ENCODE measurements at places on chromosomes 5 and 9. TPM values are rescaled to one million over a fixed set of nuclear protein-coding genes. Genes with fewer than 3 reads are reported as not detected.
A peak's percentile ranks its signal among the peaks of the same experiment; 100 is the strongest.

DNA sequence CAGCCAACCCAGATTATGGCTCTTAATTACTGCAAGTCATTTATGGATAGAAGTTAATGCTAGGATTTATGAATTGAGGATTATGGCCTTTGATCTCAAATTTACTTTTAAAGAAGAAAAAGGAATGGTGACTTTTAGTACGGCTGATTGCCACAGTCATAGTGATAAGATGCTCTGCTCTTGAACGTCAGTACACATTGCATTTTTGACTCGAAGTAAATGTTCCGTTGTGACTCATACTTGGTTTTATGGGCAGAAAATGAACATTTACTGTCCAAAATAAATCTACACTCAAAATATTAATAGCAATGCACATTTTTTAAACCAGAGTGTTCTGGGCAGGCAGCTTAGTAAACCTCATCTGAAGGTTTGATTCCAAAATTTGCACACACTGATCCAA is 830 bp downstream of the ADAMTSL1 start:
- H3K4me3 ChIP-seq: peak overlapping the region; percentile 31
- H3K36me3 ChIP-seq: no peaks in the 10 kb centered on the region
- no peak overlapping the region for H3K27ac ChIP-seq
- peaks cover 39% of the 10 kb centered on the region for H3K4me1 ChIP-seq
- H3K27me3 ChIP-seq: no peaks in the 10 kb centered on the region

LCN15 gene
- 0.77 TPM for total RNA-seq

DNA sequence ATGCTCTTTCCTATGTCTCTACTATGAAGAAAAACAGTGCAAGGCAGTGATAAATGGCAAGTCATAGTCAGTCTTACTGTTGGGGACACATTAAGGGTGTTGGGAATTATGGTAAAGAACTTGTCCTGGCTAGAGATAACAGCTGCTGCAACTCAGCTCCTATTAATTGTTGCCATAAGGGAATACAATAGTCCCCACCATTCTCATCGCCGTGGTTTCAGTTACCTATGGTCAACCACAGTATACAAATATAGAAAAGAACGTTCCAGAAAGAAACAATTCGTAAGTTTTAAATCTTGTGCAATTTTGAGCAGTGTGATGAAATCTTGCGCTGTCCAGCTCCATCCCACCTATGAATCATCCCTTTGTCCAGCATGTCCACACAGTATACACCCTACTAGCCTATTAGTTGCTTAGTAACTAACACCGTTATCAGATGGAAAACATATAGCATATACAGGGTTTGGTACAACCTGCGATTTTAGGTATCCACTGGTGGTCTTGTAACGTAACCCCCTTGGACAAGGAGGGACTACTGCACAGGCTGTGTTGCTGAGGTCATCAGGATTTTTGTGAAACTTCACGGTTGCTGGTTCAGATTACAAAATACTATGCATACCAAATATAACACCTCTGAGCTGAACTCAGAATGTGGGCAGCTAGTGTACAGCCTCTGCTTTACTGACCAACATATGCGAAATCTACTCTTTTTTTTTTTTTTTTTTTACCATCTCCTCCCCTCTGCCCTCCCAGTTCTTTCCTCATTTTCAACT is 53.5 kb downstream of the ZFR start:
- DNase-seq: peak; percentile 95
- no peak overlapping the region for H3K27ac ChIP-seq

DNA sequence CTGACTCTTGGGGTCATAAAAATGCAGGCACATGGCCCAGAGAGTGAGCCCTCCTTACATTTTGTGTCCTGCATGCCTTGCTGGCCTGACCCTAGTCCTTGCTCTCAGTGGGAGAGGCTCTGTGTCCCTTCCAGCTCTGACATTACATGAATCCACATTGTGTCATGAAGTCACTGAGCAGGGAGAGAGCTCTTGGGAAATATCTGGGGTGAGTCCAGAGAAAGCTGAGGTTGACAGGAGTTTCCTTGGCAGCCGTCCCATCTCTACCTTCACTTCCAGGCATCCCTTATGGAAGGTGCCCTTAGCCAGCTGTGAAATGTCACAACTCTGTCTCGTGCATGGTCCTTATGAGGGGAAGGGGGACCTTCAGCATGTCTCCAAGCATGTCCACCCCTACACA is 41.0 kb downstream of the FAT2 start:
- H3K27me3 ChIP-seq: no peaks in the 10 kb centered on the region
- no peak overlapping the region for H3K4me3 ChIP-seq
- no peak overlapping the region for H3K27ac ChIP-seq
- no peaks in the 10 kb centered on the region for H3K36me3 ChIP-seq
- no peak for DNase-seq
- no peaks in the 10 kb centered on the region for H3K4me1 ChIP-seq

PKD2L2 gene
- not detected for total RNA-seq

- no peak overlapping the region for H3K27ac ChIP-seq
- no peaks in the 10 kb centered on the region for H3K27me3 ChIP-seq
- DNase-seq: no peak
- H3K36me3 ChIP-seq: no peaks in the 10 kb centered on the region
- no peaks in the 10 kb centered on the region for H3K4me1 ChIP-seq
- no peak overlapping the region for H3K4me3 ChIP-seq
These were observed 34.8 kb upstream of the IFNK start for GRCh38 chr9:27489087-27489876.

- no peak overlapping the region for H3K4me3 ChIP-seq
- H3K27me3 ChIP-seq: no peaks in the 10 kb centered on the region
- peaks cover 31% of the 10 kb centered on the region for H3K4me1 ChIP-seq
- H3K36me3 ChIP-seq: no peaks in the 10 kb centered on the region
- no peak overlapping the region for H3K27ac ChIP-seq
These were observed 43.9 kb downstream of the RAPGEF1 start for GRCh38 chr9:131695836-131696460.

DNA sequence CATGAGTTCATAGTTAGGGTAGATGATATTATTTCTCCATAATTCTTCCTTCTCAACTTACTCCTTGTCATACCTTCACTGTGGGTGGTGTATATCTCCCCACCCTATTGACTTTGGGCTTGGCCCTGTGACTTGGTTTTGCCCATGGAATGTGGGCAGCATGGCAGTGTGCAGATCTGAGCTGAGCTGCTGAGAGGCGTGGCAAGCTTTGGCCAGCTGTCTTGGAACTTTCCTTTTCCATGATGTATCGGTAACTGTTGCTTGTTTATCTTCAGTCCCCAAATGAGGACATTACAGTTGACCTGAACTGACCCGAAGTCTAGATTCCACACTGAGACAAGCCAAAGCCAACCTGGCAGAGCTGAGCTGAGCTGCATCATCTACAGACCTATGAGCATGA is 70.4 kb downstream of the RALGPS1 start:
- H3K4me1 ChIP-seq: no peaks in the 10 kb centered on the region
- no peaks in the 10 kb centered on the region for H3K36me3 ChIP-seq
- H3K27me3 ChIP-seq: no peaks in the 10 kb centered on the region
- no peak overlapping the region for H3K27ac ChIP-seq
- no peak overlapping the region for H3K4me3 ChIP-seq

- DNase-seq: no peak
- no peak overlapping the region for H3K4me3 ChIP-seq
- H3K27ac ChIP-seq: peak overlapping the region; percentile 29
- no peaks in the 10 kb centered on the region for H3K27me3 ChIP-seq
These were observed 9.4 kb downstream of the TMED7 start for GRCh38 chr5:115616472-115616871.

GRCh38 chr5:174720612-174721529 is 3.5 kb upstream of the MSX2 start:
- H3K4me1 ChIP-seq: peaks cover 60% of the 10 kb centered on the region
- no peaks in the 10 kb centered on the region for H3K36me3 ChIP-seq
- peaks cover 10% of the 10 kb centered on the region for H3K27me3 ChIP-seq

DNA sequence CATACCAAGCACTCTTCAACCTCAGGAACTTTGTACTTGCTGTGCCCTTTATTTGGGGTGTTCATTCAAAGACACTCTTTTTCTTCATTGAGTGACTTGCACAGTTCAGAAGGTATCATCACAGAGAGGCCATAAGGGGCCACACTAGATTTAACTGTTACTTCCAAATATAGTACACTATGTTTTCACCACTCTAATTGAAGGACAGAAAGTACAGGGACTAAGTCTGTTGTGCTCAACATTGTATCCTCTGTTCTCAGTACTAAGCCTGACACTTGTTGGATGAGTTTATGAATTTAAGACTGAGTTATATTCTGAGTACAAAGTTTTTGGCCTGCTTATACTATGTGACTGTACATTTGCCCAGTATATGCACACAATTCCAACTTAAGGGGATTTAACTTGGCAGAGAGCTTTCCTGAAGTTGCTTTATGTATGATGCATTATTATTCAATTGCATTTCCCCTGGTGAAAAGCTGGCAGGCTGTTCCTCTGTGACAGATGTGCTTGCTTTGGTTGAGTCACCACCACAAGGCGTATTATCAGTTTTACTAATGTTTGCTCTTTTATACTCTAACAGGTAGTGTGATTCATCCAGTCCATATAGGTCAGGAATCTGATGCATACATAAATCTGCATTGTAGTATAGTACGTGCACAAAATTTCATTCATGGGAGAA is 714.8 kb downstream of the TLR4 start:
- peaks cover 5% of the 10 kb centered on the region for H3K4me1 ChIP-seq
- H3K27me3 ChIP-seq: no peaks in the 10 kb centered on the region
- no peak overlapping the region for H3K4me3 ChIP-seq

SETD9 gene
- total RNA-seq: 7.9 TPM

DNA sequence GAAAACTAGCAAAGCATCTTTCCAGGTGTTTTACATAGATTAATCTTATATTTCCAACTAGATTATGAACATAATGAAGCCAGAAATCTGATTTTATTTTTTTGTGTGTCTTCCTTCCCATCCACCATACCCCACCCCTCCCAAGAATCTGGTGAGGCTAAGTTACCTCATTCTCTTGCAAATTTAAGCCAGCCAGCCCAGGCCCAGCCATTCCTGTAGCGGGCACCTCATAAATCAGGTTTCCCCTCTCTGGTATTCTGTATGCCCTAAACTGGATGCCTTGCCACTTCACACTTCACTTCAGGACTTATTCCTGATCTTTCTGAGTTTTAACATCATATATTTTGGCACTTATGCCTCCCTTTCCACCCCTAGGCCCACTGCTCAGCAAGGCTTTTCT is 21.8 kb downstream of the C9 start:
- no peak overlapping the region for H3K4me3 ChIP-seq
- H3K4me1 ChIP-seq: no peaks in the 10 kb centered on the region
- DNase-seq: no peak
- H3K27me3 ChIP-seq: no peaks in the 10 kb centered on the region
- H3K36me3 ChIP-seq: no peaks in the 10 kb centered on the region

DNA sequence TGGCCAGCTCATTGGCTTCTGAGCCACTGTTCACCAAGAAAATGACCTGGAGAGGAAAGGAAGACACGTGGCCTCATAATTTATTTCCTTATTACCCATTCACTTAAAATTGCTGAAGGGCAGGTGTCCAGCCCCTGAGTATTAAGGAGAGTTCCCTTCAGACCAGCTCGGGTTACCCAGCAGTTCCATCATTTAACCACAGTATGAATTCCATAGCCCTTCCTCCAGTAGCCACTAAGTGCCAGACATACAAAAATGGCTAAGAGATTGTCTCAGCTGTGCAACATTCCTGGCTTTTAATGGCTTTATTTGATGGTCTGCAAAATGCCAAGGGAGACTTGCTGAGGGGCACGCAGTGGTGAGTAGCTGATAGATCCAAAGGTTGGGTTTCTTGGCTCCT is 12.5 kb downstream of the AGXT2 start:
- H3K4me1 ChIP-seq: peaks cover 8% of the 10 kb centered on the region
- H3K27ac ChIP-seq: no peak overlapping the region
- H3K4me3 ChIP-seq: no peak overlapping the region

CARTPT gene
- total RNA-seq: not detected

DAPK1 gene
- total RNA-seq: 24.6 TPM

DNA sequence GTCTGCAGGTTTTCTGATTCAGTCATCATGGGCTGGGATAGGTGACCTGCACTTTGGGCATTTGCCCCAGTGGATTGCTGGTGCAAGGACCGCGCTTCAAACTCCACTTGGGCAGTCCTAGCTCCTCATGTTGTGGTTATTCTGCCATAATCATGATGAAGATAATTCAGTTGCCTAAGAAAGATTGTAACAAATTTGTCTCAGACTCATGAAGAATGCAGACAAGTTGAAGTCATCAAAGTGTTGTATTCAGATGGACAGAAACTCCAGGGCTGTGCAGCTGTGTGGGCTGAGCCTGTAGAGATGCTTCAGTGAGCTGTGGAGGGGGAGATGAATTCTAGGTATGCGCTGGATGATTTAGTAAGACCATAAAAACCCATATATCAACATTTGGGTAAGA is 38.5 kb downstream of the TARS1 start:
- no peaks in the 10 kb centered on the region for H3K27me3 ChIP-seq
- no peak overlapping the region for H3K4me3 ChIP-seq
- H3K27ac ChIP-seq: no peak overlapping the region
- peaks cover 8% of the 10 kb centered on the region for H3K36me3 ChIP-seq
- H3K4me1 ChIP-seq: no peaks in the 10 kb centered on the region
- DNase-seq: no peak

- no peaks in the 10 kb centered on the region for H3K36me3 ChIP-seq
- no peak for DNase-seq
- no peak overlapping the region for H3K4me3 ChIP-seq
- no peaks in the 10 kb centered on the region for H3K4me1 ChIP-seq
These were observed 3.8 kb downstream of the DMRT2 start for GRCh38 chr9:1053986-1054425.

OTP gene
- total RNA-seq: not detected

GRCh38 chr5:35320029-35320428 is 89.7 kb upstream of the PRLR start:
- no peak overlapping the region for H3K27ac ChIP-seq
- DNase-seq: no peak
- no peaks in the 10 kb centered on the region for H3K27me3 ChIP-seq

F2RL1 gene
- total RNA-seq: not detected

- no peak overlapping the region for H3K27ac ChIP-seq
- DNase-seq: peak; percentile 71
- H3K4me1 ChIP-seq: no peaks in the 10 kb centered on the region
- no peak overlapping the region for H3K4me3 ChIP-seq
- no peaks in the 10 kb centered on the region for H3K36me3 ChIP-seq
- no peaks in the 10 kb centered on the region for H3K27me3 ChIP-seq
These were observed 14.4 kb upstream of the SPINK4 start for GRCh38 chr9:33225319-33226147.

DNA sequence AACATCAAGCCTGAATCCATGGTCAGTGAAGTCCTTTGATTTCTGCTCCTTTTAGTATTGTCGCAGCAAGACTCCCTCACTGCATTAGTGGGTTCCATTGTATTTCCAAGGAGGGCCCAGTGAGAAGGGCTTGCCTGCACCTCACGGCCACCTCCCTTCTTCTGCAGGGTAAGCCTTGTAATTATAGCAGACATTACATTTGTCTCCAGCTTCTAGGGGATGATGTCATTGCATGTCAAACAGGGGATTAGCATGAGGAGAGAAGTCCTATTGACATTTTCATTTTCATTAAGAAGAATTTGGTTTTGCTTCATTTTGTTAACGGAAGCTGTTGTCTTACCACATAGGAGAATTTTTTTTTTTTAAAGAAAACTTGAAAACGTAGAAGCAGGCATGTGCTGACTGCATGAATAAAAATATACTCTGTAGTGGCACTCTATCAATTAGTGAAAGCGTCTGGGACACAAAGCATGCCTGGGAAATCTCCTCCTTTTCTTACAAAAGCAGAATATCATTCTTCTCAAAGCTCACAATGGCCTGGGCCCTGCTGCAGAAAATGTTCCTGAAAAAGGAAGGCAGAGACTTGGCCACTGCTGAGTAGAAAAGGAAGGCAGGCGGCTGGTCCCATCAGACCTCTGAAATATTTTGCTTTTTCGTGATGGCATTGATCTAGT is 27.1 kb downstream of the MAP1B start:
- H3K36me3 ChIP-seq: no peaks in the 10 kb centered on the region
- no peaks in the 10 kb centered on the region for H3K27me3 ChIP-seq
- peaks cover 9% of the 10 kb centered on the region for H3K4me1 ChIP-seq
- H3K4me3 ChIP-seq: no peak overlapping the region
- peak overlapping the region; percentile 57 for H3K27ac ChIP-seq
- DNase-seq: no peak

PCDHGA9 gene
- 1.8 TPM for total RNA-seq

Measured in cardiac muscle cell (in vitro differentiated cells and primary cell).